ENCODE measurements at places on chromosomes 16 and 17.

- no peak for DNase-seq
Measured at GRCh38 chr16:12062343-12063003, 85.9 kb downstream of the SNX29 start.

GRCh38 chr16:28261942-28262341, 30.4 kb upstream of the SBK1 start:
- DNase-seq = no peak

DNA sequence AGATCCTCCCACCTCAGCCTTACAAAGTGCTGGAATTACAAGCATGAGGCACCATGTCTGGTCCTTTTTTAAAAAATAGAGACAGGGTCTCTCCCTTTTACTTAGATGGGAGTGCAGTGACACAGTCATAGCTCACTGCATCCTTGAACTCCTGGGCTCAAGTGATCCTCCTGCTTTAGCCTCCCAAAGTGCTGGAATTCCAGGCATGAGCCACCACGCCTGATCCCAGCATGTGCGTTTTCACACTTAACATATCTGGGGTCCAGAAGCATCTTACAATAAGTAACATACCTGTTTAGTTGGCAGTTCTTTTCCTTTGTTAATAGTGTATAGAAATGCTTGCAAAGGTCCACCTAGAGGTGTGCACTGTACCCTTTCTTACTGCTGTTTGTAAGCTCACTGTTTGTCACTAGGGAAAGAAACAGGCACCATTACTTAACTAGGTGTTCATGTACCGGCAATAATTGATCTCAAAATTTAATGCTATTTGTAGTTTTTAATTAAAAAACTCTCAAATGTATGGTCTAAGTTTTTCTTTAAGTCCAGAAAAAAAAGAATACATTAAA, 221.7 kb downstream of the RPTOR start:
- DNase-seq = no peak

- no peak for DNase-seq
Measured at GRCh38 chr17:27343294-27343693, 49.4 kb downstream of the WSB1 start.

DNA sequence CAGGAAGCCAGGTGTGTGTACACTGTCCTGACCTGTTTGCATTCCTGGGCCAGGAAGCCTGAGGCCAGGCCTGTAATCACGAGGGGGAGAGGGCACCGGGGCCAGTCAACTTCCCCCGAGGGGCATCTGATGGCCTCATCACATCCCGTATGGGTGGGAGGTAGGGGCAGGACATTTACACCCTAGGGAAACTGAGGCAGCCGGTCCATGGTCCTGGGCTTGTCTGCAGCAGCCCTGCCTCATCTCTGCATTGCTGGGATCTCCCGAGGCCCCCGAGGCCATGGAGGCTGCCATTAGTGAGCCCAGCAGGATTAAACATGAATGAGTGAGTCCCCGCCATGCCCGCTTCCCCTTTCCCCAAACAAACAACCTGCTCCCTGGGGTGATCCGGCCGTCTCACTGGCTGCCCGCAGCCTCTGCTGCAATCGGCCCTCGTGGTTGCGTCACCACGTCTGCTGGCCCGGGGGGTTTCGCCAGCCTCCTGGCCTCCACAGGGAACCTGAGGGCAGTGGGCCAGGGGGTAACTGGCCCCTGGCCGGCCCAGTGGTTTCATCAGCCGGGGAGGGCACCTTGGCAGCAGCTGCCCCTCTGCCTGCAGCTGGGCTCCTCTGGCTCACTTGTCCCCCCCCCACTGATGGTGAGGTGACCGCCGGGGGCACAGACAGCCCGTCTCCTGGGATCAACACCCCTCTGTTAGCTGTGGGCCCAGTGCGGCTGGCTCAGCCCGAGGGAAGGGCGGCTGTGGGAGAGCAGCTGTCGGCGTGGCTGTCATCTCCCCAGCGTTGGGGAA, 88.3 kb upstream of the GSE1 start:
- DNase-seq = no peak

DNA sequence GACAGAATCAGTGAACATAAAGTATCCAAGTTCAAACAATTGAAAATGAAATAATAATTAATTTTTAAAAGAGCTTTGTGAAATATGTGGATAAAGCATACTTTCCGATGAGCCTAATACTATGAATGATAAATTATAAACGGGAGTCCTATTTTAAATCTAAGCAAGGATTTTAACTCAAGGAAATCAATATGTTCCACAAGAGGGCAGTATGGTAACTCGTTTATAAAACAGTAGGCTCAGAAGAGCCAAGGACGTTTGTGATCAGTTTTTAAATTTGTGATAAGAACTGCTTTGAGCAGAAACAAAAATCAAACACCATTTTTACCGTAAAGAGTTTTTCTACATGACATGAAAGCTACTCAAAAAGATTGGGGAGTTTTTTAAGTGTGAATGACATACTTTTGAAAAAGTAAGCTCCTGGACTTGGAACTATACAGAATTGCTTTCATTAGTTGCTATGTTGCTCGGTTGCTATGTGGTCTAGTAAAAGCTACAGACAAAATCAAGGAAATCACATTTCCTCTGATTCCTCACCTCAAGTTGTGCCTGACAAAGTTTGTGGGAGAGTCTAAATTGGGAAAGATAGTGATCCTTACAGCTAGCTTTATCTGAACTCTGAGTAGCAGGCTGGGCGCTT, 11.8 kb upstream of the TEKT1 start:
- no peak for DNase-seq

DNA sequence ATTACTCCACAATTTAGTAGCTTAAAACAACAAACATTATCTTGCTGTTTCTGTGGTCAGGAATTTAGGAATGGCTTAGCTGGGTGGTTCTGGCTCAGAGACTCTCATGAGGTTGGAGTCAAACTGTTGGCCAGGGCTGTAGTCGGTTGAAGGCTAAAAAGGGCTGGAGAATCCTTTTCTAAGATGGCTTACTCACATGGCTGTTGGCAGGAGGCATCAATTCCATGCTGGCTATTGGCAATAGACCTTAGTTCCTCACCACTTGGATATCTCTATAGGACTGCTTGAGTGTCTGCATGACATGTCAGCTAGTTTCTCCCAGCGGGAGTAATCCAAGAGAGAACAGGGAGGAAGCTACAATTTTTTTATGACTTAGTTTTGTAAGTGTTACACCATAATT, 6.6 kb upstream of the EFCAB13 start:
- DNase-seq = no peak

- no peak for DNase-seq
Measured at GRCh38 chr17:81599719-81600486, 37.0 kb downstream of the NPLOC4 start.

- no peak for DNase-seq
Measured at GRCh38 chr17:13127921-13128602, 110.2 kb upstream of the ELAC2 start.

- no peak for DNase-seq
Measured at GRCh38 chr17:31314782-31315100, 887 bp upstream of the EVI2B start.

GRCh38 chr17:27600471-27600870, 30.5 kb upstream of the LGALS9 start:
- no peak for DNase-seq

GRCh38 chr16:85622683-85623082, 9.6 kb downstream of the GSE1 start:
- DNase-seq = no peak

DNA sequence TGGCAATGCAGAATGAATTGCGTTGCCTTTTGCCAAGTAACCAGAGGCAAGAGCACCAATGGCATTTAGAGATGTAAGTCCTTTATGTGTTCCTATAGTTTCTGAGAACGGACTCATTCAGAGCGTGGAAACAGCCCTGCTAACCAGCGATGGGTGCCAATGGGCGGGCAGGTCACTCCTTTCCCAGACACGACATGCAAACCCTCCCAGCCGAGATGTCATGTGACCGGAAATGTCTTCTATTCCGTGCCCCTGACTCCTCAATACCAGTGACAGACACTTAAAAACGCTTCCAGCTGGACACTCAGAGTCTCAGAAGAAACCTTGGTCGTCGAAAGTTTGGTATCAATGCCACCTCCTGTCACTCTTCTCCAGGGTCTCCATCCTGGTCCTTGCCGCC, 3.2 kb downstream of the FBF1 start:
- no peak for DNase-seq

- DNase-seq = no peak
Measured at GRCh38 chr17:71966459-71967313, 154.1 kb upstream of the SOX9 start.

- no peak for DNase-seq
Measured at GRCh38 chr16:22216191-22216831, 10.2 kb downstream of the EEF2K start.

- no peak for DNase-seq
Measured at GRCh38 chr16:72109966-72110530, 16.4 kb downstream of the DHX38 start.

DNA sequence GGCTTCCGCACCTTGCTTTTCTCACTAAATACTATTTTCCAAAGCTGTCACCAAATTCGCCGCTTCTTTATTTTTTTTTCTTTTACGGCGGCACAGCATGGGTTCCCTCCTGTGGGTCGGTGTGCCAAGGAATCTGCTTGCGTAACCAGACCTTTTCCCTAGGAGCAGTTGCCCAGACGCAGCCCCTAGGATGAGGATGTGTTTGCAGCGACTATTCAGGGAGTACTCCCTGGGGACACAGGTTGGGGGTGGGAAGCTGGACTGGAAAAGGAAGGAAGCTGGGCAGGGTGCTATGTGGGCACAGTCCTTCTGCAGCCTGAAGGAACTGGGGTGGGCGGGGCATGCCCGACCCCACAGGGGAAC, 49.0 kb upstream of the ZCCHC14 start:
- DNase-seq = no peak

DNA sequence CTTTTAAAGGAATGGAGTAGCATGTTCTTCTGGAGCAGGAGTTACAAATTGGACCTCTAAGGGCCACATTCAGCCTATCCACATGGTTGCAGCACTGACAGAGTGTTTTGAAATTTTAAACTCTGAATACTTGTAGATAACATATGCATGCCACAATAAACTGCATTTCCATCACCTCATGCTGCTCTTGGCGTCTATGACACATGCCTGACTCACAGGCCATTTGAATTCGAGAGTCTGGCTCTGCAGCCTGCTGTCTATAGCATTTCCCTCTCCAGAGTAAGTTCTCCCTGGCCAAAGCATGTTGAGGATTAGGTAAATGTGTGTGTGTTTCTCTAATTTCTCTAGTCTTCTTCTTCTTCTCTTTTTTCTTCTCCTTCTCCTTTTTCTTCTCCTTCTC, 28.7 kb upstream of the MYOCD start:
- DNase-seq = no peak

DNA sequence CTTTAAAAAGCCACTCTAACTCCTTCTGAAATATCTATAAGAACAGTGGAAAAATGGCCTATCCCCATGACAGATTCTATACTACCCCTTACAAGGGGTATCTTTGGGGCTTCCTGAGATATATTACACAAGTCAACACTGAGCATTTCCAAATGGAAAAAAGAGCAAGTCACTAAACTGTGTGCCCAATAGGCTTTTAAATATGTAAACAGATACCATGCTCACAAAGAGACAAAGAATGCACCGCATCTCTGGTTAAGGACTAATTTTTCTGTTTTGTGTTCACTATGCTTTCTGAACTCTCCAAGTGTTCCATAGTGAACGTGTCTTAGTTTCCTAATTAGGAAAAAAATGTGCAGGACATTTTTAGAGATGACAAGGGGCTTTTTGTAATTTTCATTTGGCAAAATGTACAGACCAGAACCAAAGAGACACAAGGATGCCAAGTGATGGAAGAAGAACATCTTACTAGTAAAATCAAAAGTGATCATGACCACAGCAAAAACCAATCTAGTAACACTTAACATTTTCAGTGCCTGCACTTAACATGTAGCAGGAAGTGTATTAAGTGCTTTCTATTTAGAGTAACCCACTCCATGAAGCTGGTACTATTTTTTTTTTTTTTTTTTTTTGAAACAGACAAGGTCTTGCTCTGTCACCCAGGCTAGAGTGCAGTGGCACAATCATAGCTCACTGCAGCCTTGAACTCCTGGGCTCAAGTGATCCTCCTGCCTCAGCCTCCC, 21.5 kb downstream of the MYH11 start:
- DNase-seq = no peak
